ENCODE measurements at places on chromosomes 2 and 18.

GRCh38 chr2:227462972-227463931, 8.7 kb upstream of the AGFG1 start:
- no peak for DNase-seq

DNA sequence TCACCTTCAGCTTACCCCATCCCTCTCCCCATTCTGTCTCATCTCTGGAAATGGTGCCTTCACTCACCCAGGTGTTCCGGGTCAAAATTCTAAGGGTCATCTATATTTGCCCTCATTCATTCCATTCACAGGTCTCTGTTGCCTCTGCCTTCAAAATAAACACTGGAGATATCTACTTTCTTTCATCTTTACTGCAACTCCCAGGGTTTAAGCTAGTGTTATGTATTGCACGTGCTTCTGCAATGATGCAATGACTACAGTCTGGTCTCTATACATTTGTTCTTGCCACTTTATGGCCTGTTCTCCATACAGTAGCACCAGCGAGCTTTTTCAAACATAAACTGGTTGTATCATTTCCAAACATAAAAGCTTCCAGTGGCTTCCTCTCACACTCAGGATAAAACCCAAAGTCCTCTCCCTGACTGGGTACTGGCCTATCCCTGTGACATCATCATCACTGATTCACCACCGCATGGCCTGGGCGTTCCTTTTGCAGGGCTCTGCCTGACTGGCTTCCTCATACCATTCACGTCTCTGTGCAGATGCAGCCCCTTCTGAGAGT, 14.3 kb downstream of the DSG2 start:
- no peak for DNase-seq

GRCh38 chr2:162114271-162114670, 37.8 kb downstream of the GCG start:
- DNase-seq = no peak

DNA sequence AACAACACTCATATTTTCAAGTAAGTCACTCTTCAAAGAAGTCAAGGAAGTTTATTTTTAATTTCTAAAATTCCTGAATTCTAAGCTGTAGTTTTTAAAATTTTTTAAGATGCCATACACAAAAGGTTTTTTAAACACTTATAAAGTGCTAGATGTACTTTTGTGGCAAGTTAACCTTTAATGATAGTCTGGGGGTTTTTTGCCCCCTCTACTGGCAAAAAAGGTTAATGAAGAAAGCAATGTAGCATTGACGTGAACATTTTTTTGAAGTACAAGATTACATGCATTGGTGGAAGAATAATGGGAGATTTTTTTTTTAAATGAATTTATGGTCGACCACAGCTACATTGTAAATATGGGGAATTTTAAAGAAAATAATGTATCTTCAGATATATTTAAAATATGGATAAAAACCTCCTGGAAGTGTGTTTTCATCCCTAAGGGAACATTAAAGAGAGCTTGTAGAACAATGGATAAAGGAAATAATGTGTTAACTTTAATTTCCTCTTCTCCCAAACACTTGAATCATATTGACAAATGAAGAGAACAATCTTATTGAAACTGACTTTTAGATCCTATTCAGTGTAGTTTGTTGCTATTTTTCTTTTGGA, 12.6 kb downstream of the ITPRID2 start:
- DNase-seq = no peak

- DNase-seq = peak; percentile 6
Measured at GRCh38 chr2:150487537-150488429, at the start of gene RND3. RND3 (minus strand) TSS chr2:150487667; CDS start chr2:150487417, 250 bp downstream.

- DNase-seq = no peak
Measured at GRCh38 chr2:205564346-205565141, 117.8 kb upstream of the NRP2 start.

GRCh38 chr2:100252811-100253698, 69.2 kb downstream of the LONRF2 start:
- DNase-seq = no peak

DNA sequence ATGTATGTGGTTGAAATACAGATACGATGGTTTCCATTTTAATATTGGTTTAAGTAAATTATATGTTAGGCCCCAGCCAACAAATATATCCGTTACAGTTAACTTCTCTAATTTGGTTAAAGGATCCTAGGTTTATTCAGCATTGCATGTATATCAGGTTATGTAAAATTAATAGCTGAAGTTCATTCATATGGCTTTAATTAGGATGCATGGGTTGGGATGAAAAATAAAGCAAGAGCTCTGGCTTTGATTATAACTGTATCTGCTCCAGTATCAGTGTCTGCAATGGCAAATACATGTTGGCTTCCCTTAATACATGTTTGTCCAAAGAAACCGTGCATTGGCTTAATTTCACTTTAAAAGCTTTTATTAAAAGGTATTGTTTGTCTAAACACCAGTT, 435.7 kb upstream of the SETBP1 start:
- no peak for DNase-seq

- no peak for DNase-seq
Measured at GRCh38 chr18:34990597-34990996, 50.6 kb upstream of the MAPRE2 start.

DNA sequence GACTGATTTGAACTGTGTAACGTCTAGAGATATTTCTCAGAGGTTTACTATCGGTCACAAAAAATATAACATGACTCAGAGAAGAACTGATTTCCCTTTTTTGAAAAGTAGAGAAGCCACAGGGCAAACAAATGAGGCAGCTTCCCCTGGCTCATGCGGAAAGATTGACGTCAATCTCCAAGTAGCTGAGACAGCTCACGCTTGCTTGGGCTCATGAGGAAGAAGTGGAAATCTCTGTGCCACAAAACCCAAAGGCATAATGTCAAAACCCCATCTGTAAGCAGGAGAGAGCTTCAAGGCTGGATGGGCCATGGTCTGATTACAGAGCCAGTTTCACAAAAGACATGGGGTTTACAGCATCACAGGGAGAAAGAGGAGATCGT, 188.1 kb downstream of the ARL4C start:
- DNase-seq = peak; percentile 41

- DNase-seq = no peak
Measured at GRCh38 chr2:145739681-145740080, 1219.8 kb upstream of the ZEB2 start.

GRCh38 chr18:10878703-10879102, 270.7 kb downstream of the PIEZO2 start:
- no peak for DNase-seq

DNA sequence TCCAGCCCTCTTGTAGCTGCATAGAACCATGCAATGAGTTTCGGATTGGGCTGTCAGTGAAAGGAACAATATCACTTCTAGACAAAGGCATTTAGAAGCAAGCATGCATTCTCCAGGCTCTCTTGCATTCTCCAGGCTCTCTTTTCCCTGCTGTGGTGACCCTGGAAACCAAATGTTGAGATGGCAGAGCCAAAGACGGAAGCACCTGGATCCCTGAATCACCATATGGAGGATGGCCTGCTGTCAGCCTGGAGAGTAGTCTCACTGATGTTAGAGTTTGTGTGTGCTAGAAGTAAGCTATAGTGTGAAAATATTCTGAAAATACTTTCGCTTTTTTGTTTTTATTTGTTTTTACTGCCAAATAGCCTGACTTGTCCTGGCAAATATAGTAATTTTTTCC, 203.9 kb downstream of the C1D start:
- no peak for DNase-seq

GRCh38 chr2:158894572-158894971, 73.9 kb upstream of the TANC1 start:
- no peak for DNase-seq

DNA sequence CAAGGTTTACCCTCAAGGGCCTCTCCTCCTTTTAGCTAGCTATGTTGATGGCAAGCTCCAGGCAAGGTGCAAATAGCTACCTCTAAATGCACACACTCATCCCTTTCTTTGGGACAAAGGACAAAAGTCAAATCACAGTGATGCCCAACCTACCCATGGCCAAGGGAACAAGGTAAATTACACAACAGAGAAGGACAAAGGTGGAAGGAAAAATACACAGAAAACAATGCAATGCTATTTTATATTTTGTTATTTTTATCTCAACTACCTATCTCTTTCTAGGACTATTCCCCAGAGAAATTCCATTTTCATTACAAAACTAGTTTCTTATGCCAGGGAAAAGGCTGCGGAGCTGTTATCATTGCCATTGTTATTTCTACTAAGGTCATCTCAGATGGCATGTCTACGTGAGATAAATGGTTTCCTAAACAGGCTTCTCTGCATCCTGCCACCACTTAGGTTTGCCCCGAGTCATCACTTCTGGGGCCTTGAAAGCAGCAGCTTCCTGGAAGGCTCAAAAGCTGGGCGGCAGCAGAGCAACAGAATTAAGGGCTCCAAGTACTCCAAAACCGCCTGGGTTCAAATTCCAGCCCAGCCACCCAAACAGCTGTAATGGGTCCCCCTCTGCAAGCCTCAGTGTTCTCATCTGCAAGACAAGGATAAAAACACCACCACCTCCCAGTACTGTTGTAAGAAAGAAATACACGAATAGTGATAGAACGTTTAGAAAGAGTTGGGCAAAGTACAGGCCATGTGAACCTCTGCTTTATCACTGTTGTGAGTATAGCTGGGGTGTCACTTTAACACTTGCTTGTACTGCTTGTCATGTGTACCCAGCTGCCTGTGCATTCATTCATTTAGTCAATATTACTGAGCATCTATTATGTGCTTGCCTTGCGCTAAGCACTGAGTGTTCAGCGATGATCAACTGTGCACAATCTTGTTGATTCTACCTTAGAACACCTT, 20.9 kb downstream of the BCL2 start:
- DNase-seq = no peak

DNA sequence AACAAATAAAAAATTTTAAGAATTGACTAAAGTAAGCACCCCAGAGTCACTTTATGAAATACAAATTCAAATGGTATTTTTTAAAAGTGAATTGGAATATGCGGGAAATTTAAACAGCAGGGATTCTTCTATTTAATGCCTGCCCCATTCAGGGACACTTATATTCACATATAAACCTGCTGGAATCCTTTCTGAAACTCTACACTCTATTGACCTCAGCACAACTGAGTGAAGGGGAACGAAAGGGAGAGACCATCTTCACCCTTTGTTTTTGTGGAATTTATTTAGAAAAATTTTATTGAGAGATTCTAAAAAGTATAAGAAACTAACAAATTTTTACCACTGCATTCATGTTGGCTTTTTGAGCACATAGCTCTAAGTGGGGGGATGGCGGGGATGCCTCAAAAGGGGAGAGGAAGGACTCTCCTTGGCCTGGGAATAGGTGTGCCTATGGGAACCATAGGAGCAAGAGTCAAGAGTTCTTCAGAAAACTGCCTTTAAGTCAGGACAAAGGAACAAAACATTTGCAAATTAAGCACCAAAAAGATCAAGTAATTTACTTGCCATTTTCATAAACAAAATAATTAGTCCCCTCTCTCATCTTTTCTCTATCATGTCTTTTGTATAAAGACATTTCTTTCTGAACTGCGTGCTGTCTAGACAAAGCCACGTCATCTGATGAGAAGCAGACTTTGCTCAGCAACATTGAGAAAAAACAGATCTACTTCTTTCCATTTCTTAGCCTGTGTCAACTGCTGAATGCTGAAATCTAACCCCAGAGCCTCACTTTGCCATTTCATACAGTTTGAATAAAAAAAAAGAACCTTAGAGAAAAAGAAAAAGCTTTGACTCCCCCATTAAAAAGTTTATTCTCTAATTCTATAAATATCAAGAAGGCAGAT, 21.6 kb upstream of the FLACC1 start:
- DNase-seq = no peak

- no peak for DNase-seq
Measured at GRCh38 chr18:50315100-50315871, 27.8 kb upstream of the CXXC1 start.

DNA sequence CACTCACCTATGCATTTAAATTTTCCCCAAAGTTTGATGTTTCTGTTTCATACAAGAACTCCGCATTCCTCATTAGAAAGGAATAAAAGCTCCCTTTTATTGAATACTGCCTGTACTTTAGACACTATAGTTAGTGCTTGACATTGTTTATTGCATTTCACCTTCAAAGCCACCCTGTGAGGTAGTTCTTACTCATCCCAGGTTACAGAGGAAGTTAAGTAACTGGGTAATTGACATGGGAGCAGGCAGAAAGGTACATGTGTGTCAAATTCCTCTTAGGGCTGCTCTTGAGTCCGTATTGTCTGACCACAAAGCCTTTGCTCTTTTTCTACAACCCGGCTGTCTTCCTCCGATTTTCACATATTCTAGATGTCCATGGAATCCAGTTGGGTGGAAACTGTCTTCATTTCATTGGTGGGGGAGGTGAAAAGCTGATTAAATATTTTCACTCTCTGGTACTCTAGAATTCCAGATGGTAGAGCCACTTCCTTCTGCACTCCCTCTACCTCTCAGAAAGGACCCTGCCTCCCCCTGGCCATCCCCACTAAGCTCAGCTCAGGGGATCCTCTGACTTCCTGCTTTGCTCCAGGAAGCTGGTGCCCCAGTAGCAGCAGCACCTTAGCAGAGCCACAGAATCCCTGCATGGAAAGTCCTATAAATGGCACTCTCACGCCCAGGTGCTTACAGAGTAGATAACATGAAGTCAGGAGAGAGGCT, 319.2 kb downstream of the LRATD1 start:
- no peak for DNase-seq

- DNase-seq = no peak
Measured at GRCh38 chr2:73855526-73855925, 26.8 kb downstream of the STAMBP start.

GRCh38 chr2:60867007-60867406, 14.4 kb upstream of the REL start:
- no peak for DNase-seq

- no peak for DNase-seq
Measured at GRCh38 chr18:923144-923866, 18.6 kb downstream of the ADCYAP1 start.

- DNase-seq = no peak
Measured at GRCh38 chr18:3079653-3080052, 66.7 kb upstream of the LPIN2 start.

DNA sequence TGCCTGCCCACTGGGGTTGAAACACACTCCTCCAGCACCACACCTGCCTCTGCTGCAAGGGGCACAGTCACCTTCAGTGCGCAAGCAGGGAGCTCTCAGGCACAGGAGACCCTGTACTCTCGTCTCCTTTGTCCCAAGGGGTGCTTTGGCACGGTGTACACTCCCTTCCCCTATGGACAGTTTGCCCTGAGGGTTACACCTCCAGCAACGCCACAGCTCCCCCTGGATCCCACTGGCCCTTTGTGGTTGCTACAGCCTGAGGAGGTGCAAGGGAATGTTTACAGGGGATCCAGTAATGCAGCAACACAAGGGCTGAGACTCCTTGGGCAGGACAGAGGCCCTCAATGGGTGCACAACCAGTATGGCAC, 45.2 kb upstream of the FAM117B start:
- no peak for DNase-seq
